ENCODE measurements at places on chromosomes 4 and X. TPM values are rescaled to one million over a fixed set of nuclear protein-coding genes. Genes with fewer than 3 reads are reported as not detected.

The ENPP6 gene
- polyA plus RNA-seq: 0.42 TPM

The ANXA3 gene
- polyA plus RNA-seq: 86.3 TPM

The UFSP2 gene
- polyA plus RNA-seq: 82.7 TPM

The FAM200B gene
- polyA plus RNA-seq: 45.4 TPM

The CENPVL2 gene
- polyA plus RNA-seq: not detected

The MAP7D3 gene
- polyA plus RNA-seq: 18.3 TPM

The REELD1 gene
- 0.57 TPM for polyA plus RNA-seq

The XG gene
- polyA plus RNA-seq: 0.17 TPM

The TEX13A gene
- not detected for polyA plus RNA-seq

The NKX6-1 gene
- polyA plus RNA-seq: 0.08 TPM

The UGT2B11 gene
- polyA plus RNA-seq: not detected

The ASB12 gene
- polyA plus RNA-seq: 0.29 TPM

The IBSP gene
- 0.17 TPM for polyA plus RNA-seq

The PRMT9 gene
- 23.1 TPM for polyA plus RNA-seq
